ENCODE measurements at places on chromosomes 12 and 14.

DNA sequence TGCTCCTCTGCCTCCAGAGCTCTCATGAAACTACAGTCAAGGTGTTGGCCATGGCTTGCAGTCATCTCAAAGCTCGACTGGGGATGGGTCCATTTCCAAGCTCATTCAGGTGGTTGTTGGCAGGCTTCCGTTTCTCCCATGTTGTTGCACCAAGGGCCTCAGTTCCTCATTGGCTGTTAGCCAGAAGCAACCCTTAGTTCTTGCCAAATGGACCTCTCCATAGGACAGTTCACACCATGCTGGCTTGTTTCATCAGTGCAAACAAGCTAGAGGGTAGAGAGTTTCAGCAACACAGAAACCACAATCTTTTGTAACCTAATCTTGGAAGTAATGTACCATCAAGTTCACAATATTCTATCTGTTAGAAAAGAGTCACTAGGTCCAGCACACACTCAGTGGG, 22.7 kb upstream of the PPM1A start:
- no peak for DNase-seq

- DNase-seq: no peak
Observed at GRCh38 chr12:50013361-50014147, 11.7 kb downstream of the RACGAP1 start.

GRCh38 chr12:120914794-120915193, 10.6 kb upstream of the SPPL3 start:
- DNase-seq: no peak

- no peak for DNase-seq
Observed at GRCh38 chr14:102870994-102871831, 51.2 kb upstream of the AMN start.

GRCh38 chr14:54192610-54193009, 204.2 kb upstream of the CDKN3 start:
- no peak for DNase-seq

GRCh38 chr12:13362260-13362841, 165.8 kb downstream of the EMP1 start:
- DNase-seq: no peak

GRCh38 chr14:87231336-87232026, 761.5 kb downstream of the GALC start:
- no peak for DNase-seq

DNA sequence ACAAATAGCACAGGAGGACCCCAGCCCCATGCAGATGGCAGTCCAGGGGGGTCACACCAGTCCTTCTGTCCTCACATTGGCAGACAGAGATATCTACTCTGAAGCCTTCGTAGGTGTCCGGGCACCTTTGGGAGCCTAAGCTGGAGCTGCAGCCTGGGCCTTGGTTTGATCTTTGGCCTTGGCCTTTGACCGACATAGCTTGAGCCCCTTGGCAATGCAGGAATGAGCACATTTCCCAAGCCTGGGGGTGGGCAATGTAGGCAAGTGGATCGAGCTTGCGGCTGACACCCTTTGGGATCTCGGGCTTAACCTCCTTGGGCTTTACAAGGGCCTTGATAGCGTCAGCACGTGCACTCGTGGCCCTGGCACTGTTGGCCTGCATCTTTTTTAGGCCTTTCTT, 6.4 kb downstream of the COQ5 start:
- DNase-seq: no peak

DNA sequence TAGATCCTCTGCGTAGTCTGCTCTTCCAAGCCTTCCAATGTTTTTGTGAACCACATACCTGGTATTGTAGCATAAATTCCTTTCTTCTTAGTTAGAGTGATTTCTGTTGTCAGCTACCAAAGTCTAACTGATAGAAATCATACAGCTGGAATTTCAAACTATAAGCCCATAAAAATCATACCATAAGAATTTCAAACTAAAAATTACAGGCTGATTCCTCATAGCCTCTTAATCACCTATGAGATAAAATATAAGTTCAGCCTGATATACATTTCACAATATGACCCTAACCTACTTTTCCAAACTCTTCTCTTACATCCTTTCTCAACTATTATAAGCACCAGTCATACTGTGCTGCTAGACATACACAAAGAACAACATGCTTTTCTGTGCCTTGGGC, 64.8 kb downstream of the PTHLH start:
- no peak for DNase-seq

- no peak for DNase-seq
Observed at GRCh38 chr12:19620222-19620621, 180.9 kb downstream of the AEBP2 start.

DNA sequence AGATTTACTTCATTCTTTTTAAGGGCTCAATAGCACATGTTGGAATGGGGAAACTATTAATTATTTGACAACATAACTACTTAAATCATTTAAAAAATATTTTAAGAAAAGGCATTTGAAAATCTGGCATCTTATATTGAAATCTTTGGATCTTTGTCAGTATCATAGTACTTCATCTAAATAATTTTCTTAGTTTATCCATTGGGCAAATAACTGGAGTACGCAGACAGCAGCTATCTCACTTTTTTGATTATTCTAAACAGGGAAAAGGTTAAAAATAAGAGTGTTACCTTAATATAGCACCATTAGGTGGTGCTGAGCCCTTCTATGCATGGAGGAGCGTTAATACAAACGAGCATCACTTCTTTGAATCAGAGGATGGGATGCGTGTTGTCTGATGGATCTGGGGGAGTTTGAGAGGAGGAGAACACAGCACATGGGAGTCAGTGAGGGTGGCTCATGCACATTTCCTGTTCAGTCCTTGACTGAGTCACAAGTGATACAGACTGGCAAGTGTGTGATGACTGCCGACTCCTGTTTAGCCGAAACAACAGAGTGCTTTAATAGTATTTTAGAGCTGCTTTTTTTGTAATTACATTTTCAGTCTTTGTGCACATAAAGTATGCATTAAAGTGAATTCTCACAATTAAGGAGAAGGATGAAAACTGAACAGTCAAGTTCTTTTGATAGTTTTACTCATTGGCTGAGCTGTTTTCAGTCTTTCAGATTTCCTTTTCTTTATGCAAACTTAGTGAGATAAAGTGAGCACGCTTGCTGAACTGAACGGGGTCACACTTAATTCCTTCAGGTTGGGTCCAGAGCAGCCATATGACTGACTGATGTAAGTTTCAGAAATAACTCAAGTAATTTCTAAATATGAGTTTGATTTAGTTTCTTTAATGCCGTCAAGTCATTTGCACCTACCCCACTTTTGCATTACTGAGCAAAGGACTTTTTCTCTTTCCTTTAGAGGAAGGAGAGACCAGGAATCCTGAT, 92.7 kb downstream of the DIP2B start:
- no peak for DNase-seq

GRCh38 chr14:51419685-51420084, 179.6 kb downstream of the TMX1 start:
- DNase-seq: no peak

DNA sequence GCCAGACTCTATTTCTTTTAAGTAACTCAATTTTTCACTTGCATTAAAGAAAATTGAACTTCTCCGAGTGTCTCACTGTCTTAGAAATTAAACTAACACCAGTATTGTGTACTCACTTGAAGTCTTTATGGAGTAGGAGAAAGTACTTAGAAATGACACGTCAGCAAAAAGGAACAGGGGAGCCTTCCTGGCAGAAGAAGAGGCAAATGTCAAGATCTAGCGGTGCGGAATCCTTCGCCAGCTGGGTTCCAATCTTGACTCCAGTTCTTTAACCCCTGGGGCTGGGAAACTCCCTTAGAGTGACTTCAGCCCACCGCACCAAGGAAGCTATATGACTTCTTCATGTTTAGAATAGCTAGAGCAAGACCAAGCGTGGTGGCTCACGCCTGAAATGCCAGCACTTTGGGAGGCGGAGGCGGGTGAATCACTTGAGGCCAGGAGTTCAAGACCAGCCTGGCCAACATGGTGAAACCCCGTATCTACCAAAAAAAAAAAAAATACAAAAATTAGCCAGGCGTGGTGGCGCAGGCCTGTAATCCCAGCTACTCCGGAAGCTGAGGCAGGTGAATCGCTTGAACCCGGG, 34.4 kb downstream of the WBP11 start:
- no peak for DNase-seq

All from cerebellar nuclear complex (tissue), 1 donor.